Lower lobe of right lung (tissue), 2 donors: ENCODE measurements at places on chromosomes 4 and X. TPM values are rescaled to one million over a fixed set of nuclear protein-coding genes. Genes with fewer than 3 reads are reported as not detected.

GPAT3 gene
- total RNA-seq = 5.9 TPM

RAB39B gene
- total RNA-seq = 0.95 TPM

STARD8 gene
- total RNA-seq = 36.5 TPM

HDX gene
- total RNA-seq = 3.2 TPM

TEX13C gene
- total RNA-seq = not detected

TBC1D9 gene
- 42.6 TPM for total RNA-seq

RNF175 gene
- total RNA-seq = 0.12 TPM

NLGN3 gene
- total RNA-seq = 1.3 TPM

GAGE2A gene
- not detected for total RNA-seq

SORBS2 gene
- total RNA-seq = 49.3 TPM

OPN1MW3 gene
- not detected for total RNA-seq

STPG2 gene
- 1.1 TPM for total RNA-seq

BST1 gene
- 17.8 TPM for total RNA-seq

MRFAP1L1 gene
- 48.8 TPM for total RNA-seq

FMR1NB gene
- total RNA-seq = not detected

HS6ST2 gene
- total RNA-seq = 0.92 TPM
